ENCODE measurements at places on chromosomes 11 and 22. TPM values are rescaled to one million over a fixed set of nuclear protein-coding genes. Genes with fewer than 3 reads are reported as not detected.

Gene RPS6KA4
- total RNA-seq = 44.8 TPM

Gene HYOU1
- total RNA-seq = 73.1 TPM

Gene TSGA10IP
- not detected for total RNA-seq

Gene GAB2
- 6.1 TPM for total RNA-seq

Gene OR5P2
- not detected for total RNA-seq

Gene DCHS1
- total RNA-seq = 0.78 TPM

Gene KRTAP5-5
- total RNA-seq = not detected

Gene TSPO
- 210 TPM for total RNA-seq

Gene TPBGL
- not detected for total RNA-seq

Gene NEAT1
- 325 TPM for total RNA-seq

Gene CCDC116
- total RNA-seq = under 0.01 TPM

Gene DGCR6
- 0.59 TPM for total RNA-seq

Gene XKR3
- total RNA-seq = not detected

Gene OR10G4
- not detected for total RNA-seq

Gene CNGA4
- total RNA-seq = 0.37 TPM

Gene ANO1
- total RNA-seq = not detected

Gene MPEG1
- total RNA-seq = under 0.01 TPM
